ENCODE measurements at places on chromosomes 2 and 18.

- DNase-seq = no peak
These were observed 204.9 kb downstream of the FAM210A start for GRCh38 chr18:13521418-13521817.

DNA sequence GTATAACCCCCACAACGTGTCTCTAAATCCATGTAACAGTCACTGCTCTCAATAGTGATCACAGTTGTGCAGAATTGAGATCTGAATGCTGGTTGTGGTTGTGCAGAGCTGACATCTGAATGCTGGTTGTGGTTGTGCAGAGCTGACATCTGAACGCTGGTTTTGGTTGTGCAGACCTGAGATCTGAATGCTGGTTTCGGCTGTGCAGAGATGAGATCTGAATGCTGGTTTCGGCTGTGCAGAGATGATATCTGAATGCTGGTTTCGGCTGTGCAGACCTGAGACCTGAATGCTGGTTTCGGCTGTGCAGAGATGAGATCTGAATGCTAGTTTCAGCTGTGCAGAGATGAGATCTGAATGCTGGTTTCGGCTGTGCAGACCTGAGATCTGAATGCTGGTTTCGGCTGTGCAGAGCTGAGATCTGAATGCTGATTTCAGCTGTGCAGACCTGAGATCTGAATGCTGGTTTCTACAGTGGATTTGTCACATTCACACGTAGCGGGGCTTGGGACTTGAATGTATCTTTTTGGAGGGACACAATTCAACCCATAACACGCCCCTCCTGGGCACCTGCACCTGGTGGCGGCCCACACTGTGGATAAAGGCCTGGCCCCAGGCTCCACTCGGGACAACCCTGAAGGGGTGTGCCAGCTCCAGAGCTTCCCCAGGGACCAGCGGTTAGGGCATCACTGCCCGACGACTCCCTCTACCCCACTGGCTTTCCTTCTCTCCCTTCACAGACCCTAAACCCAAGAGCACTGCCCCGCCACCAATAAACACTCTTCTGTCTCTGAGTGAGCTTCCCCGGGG lies 51.1 kb upstream of the SLC66A3 start:
- DNase-seq = no peak

- no peak for DNase-seq
These were observed 141.5 kb downstream of the AQP4 start for GRCh38 chr18:26723981-26724380.

GRCh38 chr2:107633580-107634147 lies 193.0 kb upstream of the RGPD4 start:
- DNase-seq = no peak

GRCh38 chr2:218229239-218229638 lies 12.2 kb downstream of the ARPC2 start:
- DNase-seq = no peak

- no peak for DNase-seq
These were observed 24.7 kb upstream of the DARS1 start for GRCh38 chr2:136010126-136010525.

GRCh38 chr2:8496079-8496478 lies 185.8 kb upstream of the ID2 start:
- no peak for DNase-seq

DNA sequence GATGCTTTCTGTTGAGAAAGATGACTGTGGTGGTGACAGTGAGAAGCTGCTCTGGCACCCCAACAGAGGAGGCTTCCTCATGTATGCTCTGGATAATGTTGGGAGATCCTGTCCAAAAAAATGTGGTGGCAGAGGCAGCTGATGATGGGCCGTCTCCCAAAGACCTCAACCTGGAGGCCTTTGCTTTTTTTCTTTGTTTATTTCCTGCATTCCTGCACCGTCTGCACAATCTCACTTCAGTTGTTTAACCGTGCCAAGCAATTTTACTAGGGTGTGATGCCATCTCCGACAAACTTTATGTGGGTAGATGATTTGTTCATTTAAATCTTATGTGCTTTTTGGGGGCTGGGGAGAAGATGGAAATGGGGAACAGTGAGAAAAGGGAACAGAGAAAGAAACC lies 62.2 kb upstream of the IGFBP5 start:
- DNase-seq = no peak

GRCh38 chr2:67851956-67852824 lies 210.6 kb downstream of the C1D start:
- no peak for DNase-seq

DNA sequence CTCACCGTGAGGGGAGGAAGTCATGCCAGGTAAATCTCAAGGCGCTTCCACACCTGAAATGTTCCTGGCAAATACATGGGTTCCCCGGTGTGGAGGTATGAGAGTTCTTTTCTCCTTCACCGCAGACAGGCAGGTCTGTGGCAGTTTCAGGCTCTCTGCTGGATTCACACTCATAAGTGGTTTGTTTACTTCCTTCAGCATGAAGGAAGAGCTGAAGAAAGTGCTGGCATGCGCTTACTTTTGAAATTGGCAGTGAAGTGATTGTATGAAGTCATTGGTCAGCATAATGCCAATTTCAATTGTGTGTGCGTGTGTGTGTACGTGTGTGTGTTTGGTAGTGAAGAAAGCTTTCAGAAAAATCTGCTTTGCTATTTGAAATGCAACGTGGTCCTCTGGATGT lies 43.4 kb downstream of the RNF144A start:
- no peak for DNase-seq

- no peak for DNase-seq
These were observed 69.5 kb downstream of the ARL4C start for GRCh38 chr2:234427081-234428061.

- no peak for DNase-seq
These were observed 1.2 kb downstream of the WDR75 start for GRCh38 chr2:189442468-189442867.

GRCh38 chr2:40554665-40555294 lies 102.9 kb upstream of the SLC8A1 start:
- DNase-seq = no peak

- no peak for DNase-seq
These were observed 27.9 kb downstream of the ITGAV start for GRCh38 chr2:186617771-186618170.

DNA sequence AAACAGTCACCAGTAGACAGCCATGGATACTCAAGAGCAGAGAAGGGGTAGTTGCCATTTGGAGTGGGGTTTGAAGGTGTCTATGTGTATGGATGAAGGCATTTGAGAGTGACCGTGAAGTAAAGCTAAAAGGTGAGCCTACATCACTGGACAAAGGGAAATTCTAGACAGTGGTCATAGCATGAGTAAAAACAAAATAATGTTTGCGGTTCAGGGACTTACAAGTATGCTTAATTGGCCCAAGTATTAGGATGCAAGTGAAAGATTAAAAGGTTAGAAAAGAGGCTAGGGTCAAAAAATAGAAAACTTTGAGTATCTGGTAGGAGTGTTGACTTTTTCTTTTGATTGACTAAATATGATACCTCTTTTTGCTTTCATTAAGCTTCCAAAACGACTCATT lies 238.1 kb upstream of the SLC8A1 start:
- DNase-seq = no peak

GRCh38 chr18:1412655-1413322 lies 508.1 kb downstream of the ADCYAP1 start:
- no peak for DNase-seq

DNA sequence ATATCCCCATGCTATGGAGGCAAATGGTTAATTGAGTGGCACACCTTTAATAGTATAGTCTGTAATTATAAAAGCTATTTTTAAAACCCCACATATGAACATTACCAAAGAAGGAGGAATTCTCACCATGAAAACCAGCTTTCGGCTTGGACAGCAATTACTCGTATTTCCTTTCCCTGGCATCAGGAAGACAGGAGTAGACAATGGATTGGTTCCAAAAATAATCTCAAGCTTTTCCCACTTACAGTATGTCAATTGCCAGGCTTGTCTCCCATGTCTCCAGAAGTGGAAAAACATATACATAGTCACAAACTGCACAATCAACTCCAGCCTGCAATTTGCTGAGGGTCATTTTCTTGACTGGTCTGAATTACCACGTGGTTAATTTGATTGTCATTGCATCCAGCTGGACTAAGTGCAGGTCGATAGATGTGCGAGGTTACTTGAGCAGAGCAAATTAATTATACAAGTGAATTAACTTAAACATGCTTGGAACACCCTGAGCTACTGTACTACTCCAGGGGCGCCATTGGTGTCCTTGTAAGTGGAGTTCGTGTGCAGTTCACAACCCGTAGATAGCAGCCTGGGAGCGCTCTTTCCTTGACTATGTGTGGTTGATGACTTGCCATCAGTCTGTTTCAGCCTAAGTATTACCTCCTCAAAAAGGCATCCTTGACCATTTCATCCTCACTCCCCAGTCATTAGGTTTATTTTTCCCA lies 124.3 kb upstream of the PELI1 start:
- no peak for DNase-seq

DNA sequence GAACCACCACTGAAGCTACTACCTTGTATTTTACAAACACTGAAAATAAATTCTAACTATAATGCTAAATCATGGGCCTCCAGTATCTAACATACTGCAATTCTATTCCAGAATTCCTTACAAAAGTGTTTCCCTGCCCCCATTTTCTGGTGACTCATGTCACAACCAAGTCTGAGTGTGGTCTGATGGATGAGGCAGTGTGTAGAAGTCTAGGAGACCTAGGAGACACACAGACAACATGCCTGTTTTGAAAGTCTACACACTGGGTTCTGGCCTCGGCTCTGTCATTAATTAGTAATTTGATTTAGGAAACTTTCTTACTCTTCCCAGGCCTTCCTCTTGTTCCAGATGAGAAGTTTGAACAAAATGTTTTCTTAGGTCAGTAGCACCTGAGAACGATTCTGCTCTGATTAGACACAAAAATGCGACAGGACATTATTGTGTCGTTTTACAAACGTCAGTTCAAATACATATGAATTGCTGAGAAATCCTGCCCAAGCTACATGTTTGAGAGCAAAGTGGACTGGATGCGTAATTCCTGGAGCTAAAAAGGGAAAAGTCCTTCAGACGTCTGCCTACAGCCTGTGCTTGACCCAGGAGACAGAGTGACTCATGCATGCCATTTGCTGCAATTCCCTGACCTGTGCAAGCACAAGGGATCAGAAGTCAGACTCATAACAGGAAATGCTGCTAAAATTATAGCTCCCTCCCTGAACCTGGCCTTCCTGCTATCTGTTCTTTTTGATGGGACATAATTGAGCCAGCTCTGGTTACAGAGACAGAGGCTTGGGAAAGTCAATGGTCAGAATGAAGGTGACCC lies 494.4 kb downstream of the SOX11 start:
- DNase-seq = no peak

DNA sequence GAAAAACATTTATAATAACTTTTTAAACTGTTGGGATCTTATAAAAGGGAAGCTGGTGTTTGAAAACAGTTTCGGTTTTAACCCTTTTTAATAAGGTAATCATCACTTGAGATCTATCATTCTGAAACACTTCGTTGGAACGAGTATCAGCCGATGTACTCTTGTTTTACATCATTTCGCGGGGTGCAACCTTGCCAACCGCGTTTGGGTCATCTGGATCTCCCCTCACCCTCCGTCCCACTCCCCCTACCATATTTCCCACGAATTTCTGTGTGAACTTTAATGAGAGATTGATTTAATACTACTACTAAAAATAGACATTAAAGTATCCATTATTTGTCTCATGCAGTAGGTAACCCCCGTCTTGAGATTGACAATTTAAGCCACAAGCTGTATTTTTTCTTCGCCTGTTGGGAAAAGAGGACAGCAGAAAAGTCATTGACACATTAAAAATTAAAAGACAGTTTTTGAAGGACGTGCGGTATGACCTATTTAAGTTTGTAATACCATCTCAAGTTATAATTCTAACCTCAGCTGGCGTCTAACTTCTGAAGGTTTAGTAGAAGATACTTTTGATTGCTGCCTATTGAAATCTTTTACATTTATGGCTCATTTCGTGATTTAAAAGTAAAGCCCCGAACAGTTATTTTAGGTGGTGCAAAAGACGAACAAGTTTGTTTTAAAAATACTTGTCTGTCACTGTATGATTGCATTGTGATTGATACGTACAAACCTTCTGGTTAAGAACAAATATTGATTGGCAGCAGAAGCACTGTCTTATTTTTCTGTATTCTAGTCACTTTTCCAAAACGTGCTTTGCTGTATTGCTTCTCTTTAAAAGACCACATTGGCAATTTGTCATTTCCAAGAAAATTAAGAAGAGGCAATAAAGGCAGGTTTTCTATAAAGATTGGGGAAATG lies 1.5 kb downstream of the CREB1 start:
- DNase-seq = no peak
